ENCODE measurements at places on chromosomes 13 and 19.

DNA sequence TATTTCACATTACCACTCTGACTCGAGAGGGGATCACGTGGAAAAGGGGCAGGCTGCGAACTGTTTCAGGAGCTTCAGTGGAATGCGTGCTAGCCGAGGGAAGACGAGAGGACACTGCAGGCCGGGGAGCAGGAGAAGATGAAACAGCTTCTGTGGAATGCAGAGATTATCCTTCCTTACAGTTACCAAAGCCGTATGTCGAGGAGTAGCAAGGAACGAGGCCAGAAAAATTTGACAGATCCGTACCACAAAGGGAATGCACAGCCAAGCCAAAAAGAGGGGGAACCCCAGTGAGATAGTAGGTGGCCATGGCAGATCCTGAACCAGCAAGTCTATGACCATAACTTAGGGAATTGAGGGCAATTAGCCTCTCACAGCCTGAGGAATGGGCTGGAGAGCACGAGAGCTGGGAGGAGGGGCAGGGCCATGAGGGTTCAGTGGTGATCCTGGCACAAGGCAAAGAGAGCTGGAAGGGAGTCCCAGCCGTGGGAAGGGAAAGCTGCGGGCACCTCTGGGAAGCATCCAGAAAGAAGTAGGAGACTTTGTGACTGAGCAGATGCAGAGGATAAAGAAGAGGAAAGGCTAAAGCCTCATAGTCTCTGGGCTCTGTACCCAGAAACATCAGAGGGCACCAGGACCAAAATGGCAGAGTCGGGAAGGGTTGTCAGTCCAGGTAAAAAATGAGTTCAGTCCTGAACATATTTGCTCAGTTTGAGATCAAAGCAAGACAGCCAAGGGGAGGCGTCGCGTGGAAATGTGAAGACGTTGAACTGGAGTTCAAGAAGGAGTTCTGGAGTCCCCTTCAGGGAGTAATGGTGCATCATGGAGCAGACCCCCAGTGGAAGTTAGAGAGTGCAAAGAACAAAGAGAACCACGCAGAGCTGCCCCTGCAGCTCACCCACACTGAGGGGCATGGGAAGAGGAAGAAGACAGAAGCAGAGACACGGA is 5.1 kb downstream of the COL4A1 start:
- DNase-seq, result no peak

DNA sequence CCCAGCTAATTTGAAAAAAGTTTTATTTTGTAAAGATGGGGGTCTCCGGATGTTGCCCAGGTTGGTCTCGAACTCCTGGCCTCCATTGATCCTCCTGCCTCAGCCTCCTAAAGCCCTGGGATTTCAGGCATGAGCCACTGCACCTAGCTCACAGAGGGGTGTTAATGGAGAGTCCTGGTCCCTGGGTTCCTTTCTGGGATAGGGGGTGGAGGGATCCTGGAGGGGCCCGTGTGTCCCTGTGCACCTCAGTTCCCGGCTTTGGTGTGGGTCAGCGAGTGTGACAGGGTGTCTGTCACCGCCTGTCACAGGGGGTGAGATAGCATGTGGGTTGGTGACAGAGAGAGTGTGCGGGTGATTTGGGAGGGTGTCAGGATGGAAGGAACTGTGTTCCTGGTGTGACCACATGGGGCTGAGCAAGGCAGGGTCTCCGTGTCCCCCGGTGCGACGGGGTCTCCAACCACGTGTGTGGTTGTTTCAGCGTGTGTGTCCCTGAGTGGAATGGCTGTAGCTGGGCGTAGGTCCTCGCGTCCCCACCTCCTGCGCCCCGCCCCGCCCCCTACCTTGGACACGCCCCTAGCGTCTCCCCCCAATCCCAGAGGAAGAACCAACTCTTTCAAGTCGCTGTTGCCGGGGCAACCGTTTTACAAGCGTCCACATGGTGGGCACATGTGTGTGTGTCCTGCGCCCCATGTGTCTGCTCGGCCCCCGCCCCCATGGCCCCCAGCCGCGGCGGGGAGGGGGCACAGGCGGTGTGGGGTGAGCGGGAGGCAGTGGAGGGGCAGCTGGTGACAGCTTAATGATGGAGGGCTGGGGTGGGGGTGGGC is 2.9 kb upstream of the NRTN start:
- DNase-seq, result peak; percentile 86

DNA sequence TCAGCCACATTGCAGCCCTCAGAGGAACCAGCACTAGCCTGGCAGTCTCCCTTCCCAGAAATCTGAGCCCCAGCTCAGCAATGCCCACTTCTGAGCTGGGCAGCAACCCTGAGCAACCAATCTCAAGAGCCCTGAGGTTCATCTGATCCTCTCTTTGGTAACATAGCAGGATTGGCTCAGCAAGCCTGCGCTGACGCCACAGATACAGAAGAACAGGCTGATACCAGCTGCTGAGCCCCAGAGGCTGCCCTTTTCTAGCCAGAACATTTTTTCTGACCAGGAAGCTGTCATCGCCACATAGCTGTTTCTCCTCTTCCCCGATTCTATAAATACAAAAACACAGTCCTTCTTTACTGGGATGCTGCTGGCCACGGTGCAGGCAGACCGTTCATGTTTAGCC is 59.8 kb downstream of the TRPM4 start:
- DNase-seq, result no peak

DNA sequence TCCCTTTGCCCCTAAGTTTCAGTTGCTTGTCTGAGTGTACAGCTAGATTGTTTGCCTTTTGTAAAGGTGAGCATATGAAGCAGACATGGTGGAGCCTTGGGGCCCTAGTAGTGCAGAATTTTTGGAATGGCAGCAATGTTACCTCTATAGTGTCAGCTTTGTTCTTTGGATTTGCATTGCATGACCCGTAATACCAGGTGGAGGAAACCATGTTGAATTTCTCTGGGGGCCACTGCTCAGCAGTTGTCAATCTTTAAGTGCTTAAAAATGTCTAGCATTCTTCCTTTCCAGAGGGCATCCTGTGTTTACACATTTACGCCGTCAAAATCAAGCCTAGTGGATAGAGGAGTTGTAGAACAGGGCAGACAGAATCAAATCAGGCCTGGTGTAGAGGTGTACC is 303.3 kb downstream of the ATP8A2 start:
- DNase-seq, result no peak

- peak; percentile 86 for DNase-seq
Observed at GRCh38 chr13:109785141-109785891, 1.1 kb downstream of the IRS2 start.

- peak; percentile 99 for DNase-seq
Observed at GRCh38 chr19:48501494-48502349, 9.9 kb downstream of the LMTK3 start.

DNA sequence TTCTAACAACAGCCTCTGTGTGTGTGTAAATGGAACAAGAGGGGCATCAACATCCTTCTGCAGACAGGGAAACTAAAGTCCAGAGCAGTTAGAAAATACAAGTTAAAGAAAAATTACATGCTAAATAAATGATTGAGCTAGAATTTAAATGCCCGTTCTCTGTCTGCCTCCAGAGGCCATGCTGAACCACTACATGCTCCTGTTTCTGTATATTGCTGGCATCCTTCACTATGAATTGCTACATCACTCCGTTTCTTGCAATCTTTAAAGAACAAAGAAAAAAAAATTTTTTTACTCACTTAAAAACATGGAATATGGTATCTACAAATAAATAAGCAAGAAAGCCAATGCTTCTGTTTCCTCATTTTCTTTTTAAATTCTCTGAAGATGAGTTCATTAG is 47.9 kb downstream of the DCT start:
- DNase-seq, result no peak

GRCh38 chr19:17121736-17122293 is 46.2 kb downstream of the MYO9B start:
- DNase-seq, result no peak

GRCh38 chr13:51770681-51771417 is 33.1 kb downstream of the DHRS12 start:
- DNase-seq, result peak; percentile 82
